Calu3 (cell line): ENCODE measurements at places on chromosomes 2 and 18.
A peak's percentile ranks its signal among the peaks of the same experiment; 100 is the strongest.

- no peak for DNase-seq
Measured at GRCh38 chr18:26227051-26227670, 916 bp downstream of the TAF4B start.

GRCh38 chr2:16189029-16189835 is 248.9 kb downstream of the MYCN start:
- DNase-seq: no peak

GRCh38 chr2:168350380-168350779 is 103.0 kb upstream of the STK39 start:
- DNase-seq: no peak

- DNase-seq: no peak
Measured at GRCh38 chr18:79580498-79581171, 99.0 kb upstream of the CTDP1 start.

DNA sequence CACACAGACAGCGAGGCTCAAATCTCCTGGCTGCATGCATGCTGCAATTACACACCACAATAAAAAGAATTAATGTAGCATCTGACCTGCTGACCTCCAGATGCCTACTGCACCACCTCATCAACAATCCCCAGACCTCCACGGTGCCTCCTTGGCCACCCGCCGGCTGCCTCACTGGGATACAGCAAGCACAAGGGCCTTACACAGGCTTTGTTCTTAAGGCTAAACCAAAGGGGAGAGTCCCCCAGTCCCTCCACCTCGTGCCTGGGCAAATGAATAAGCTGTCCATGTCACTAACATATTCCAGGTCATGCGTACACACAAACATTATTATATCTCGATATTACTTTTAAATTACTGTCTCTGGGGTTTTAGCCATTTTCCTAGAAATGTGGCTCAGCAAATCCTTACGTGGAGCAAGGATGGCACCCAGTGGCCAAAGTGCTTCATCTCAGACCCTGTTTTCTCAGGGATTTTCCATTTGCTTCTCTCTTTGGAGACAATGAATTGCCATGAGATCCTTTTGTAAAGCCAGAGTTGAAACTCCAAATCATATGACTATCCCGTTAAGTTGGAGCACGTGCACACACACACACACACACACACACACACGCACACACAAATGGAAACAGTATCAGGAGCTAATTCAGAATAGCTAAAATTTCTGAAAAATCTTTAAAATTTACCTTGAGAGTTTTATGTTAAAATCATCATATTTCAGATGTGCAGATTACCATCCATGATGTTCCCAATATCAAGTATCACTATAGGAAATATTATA is 313.8 kb downstream of the PDE11A start:
- peak; percentile 36 for DNase-seq

- no peak for DNase-seq
Measured at GRCh38 chr2:46032996-46033395, 264.2 kb upstream of the EPAS1 start.

DNA sequence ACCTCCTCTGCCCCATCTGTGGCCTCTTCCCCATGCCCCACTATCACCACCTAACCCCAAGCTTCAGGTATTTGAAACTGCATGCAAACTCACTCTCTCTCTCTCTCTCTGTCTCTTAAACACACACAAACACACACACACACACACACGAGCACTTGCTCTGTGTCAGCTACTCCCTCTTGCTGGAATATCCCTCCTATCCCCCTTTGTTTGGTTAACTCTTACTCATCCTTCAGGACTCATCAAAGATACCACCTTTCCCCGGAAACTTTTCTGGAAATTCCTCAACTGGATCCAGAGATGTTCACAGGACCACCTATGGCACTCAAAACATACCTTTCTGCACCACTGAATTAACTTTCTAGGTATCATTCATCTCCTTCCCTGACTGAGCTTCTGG is 222.8 kb upstream of the TMEM200C start:
- DNase-seq: no peak

- DNase-seq: no peak
Measured at GRCh38 chr2:36823862-36824261, 127.4 kb downstream of the VIT start.

- no peak for DNase-seq
Measured at GRCh38 chr2:44135296-44135695, 33.4 kb upstream of the PPM1B start.

GRCh38 chr2:131126436-131126835 is 21.3 kb downstream of the PLEKHB2 start:
- no peak for DNase-seq

- DNase-seq: no peak
Measured at GRCh38 chr2:156837635-156838370, 401.6 kb downstream of the GPD2 start.

- DNase-seq: peak; percentile 29
Measured at GRCh38 chr2:38109732-38110181, 33.8 kb upstream of the CYP1B1 start.

DNA sequence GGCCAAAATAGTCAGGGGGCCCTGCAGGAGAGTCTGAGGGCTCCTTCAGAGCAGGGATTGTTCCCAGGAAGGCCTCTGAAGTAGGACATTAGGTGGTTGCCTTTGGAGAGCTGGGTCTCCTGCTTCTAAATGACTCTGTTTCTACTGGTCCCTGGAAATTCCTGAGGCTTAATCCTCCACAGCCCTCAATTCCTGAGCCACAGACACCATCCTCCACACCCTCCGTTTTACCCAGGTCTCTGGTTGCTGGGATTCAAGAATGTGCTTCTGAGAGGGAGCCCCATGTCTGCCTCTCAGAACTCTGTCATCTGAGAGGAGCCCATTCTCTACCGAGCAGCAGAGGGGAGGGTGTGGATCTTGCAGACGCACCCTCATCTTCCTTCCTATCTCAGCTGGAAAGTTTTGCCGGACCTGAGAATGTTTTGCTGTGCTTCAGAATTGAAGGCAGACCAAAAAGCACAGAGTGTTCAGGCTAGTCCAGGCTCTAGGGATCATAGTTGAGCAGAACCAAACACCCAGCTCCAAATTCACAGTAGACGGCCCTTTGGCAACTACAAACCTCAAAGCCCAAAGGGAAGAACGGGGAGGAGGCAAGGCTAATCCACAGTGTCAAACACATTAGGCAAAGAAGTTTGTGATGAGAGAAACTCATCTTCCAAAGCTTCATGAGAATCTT is 8.1 kb downstream of the VIT start:
- no peak for DNase-seq

- DNase-seq: no peak
Measured at GRCh38 chr2:192854706-192855105, 660.0 kb upstream of the TMEFF2 start.

DNA sequence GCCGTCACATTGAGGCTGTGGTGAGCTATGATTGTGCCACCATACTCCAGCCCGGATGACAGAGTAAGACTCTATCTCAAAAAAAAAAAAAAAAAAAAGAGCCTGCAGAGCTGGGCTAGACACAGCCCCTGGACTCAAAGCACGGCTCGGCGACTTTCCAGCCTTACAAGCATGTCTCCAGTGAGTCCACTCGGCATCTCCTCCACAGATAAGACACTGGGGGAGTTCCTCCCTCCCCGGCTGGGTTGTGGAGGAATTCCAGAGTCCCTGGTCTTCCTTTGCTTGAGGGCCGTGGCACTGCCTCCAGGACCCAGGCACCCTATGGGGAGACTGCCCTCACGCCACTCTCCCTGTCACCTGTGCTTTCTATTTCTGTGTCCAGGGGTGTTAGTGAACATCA is 30.9 kb upstream of the RPL31 start:
- no peak for DNase-seq

DNA sequence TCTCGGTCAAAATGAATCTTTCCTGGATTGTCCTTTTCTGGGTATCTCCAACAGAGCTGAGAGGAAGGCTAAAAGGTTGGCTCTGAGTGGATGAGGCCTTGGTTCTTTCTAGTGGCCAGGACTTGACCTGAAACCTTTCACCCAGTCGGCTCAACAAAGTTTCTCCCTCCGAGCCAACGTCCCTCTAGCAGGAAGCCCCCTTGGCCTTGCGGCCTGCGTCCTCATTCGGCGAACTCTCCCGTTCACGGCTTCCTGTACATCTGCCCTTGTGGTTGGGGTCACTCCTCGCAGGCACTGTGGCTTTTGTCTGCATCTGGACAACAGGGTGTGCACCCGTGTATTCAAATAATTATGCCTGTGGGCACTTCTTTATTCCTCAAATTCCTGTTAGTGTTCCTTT is 9.4 kb upstream of the SIX3 start:
- DNase-seq: no peak

- no peak for DNase-seq
Measured at GRCh38 chr2:238820197-238820596, 27.7 kb upstream of the TWIST2 start.

GRCh38 chr2:235191486-235191885 is 239.7 kb downstream of the SH3BP4 start:
- DNase-seq: no peak

DNA sequence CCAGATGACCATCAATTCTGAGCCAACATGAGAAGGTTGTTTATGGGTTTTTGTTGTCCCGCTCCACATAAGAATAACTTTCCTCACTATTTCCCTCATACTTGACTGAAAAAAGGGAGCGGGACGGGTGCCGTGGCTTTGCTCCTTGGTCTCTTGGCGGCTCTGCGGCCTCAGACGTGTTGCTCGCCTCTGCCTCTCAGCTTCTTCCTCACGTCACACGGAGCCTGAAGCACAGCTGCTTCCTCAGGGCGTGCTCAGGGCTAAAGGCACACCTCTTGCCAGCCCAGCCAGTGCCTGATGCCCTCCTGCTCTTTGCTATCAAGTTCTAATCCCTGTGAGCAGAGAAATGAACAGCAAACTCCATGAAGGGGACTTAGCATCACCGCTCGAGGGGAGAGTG is 17.9 kb upstream of the ID2 start:
- DNase-seq: no peak

DNA sequence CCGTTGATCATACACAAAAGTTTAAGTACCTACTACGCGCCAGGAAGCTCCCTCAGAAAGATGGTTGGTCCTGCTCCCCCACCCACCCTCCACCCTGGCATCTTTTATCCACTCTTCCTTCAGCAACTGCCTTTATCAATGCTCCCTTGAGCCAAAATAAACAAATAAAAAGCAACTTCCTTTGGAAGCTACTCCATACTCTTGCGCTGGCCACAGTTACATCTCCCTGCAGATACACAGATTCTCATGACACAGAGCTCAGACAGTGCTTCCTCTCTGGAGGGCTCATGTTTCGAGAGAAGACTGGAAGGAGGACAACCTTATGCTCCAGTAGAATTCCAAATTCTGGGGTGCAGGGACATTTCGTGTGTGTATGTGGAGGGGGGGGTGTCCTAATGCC is 3.8 kb upstream of the STEAP3 start:
- no peak for DNase-seq

DNA sequence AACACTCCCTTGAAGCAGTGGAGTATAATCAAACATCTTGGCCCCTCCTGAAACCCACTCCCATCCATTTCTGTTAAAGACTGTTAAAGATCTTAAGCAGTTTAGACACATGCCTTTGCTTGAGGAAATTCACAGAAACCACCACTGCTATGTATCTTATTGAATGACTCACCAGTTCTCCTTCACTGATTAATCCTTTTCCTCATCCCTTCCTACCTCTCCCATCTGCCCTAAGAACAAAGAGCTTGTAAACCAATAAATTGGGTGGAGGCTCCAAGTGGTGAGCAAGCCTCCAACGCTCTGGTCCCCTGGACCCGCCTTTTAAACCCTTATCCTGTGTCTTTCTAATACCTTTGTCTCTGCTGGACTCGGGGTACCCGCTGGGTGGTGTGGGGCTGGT is 746.1 kb downstream of the LRP1B start:
- no peak for DNase-seq

GRCh38 chr2:11160731-11161455 is 5.6 kb downstream of the SLC66A3 start:
- no peak for DNase-seq

- no peak for DNase-seq
Measured at GRCh38 chr2:99970292-99970868, 172.0 kb downstream of the AFF3 start.
